Sigmoid colon (tissue), 7 donors: ENCODE measurements at places on chromosomes 7 and 10. TPM values are rescaled to one million over a fixed set of nuclear protein-coding genes. Genes with fewer than 3 reads are reported as not detected.

The GNGT1 gene
- not detected for total RNA-seq

The LUC7L2 gene
- 67.1 TPM for total RNA-seq

The SYNPO2L gene
- total RNA-seq, result not detected

The TUBAL3 gene
- total RNA-seq, result not detected

The RBP3 gene
- not detected for total RNA-seq

The NUDT13 gene
- 2.1 TPM for total RNA-seq

The MOGAT3 gene
- total RNA-seq, result not detected

The SMO gene
- 18.6 TPM for total RNA-seq

The TLX1 gene
- not detected for total RNA-seq

The CACNA2D1 gene
- total RNA-seq, result 115 TPM

The OR2A42 gene
- 0.28 TPM for total RNA-seq

The NOS3 gene
- 1.3 TPM for total RNA-seq

The CUZD1 gene
- total RNA-seq, result 0.66 TPM

The SUGCT gene
- 4.4 TPM for total RNA-seq

The PKD2L1 gene
- not detected for total RNA-seq

The TRIM74 gene
- total RNA-seq, result not detected

The GIMAP4 gene
- total RNA-seq, result 21.4 TPM

The FKBP9 gene
- total RNA-seq, result 161 TPM

The ZNF365 gene
- total RNA-seq, result 0.41 TPM

The SHLD2 gene
- 19.1 TPM for total RNA-seq

The LIPN gene
- total RNA-seq, result not detected

The ZNF853 gene
- 21.6 TPM for total RNA-seq

The NACAD gene
- total RNA-seq, result 3.2 TPM

The CPA5 gene
- not detected for total RNA-seq

The HMX2 gene
- 0.36 TPM for total RNA-seq

The HOXA5 gene
- 12.2 TPM for total RNA-seq

The TLL2 gene
- total RNA-seq, result 0.14 TPM

The ABCB4 gene
- 1.1 TPM for total RNA-seq

The ACSL5 gene
- total RNA-seq, result 7.6 TPM
